Activated CD8-positive, alpha-beta T cell treated with anti-CD3 and anti-CD28 coated beads, Interleukin-2, amount 10 ng/mL, durations not matched to agents 7 days and 5 days (primary cell): ENCODE measurements at places on chromosomes 3 and 15. TPM values are rescaled to one million over a fixed set of nuclear protein-coding genes. Genes with fewer than 3 reads are reported as not detected.

GRCh38 chr3:114775395-114775794 lies 371.7 kb downstream of the ZBTB20 start:
- no peaks in the 10 kb centered on the region for H3K27me3 ChIP-seq
- DNase-seq = no peak
- no peak overlapping the region for H3K4me3 ChIP-seq
- no peak overlapping the region for H3K27ac ChIP-seq
- H3K4me1 ChIP-seq = no peaks in the 10 kb centered on the region

GRCh38 chr3:27089068-27089467 lies 280.1 kb downstream of the NEK10 start:
- no peaks in the 10 kb centered on the region for H3K4me1 ChIP-seq
- H3K27me3 ChIP-seq = no peaks in the 10 kb centered on the region
- no peak overlapping the region for H3K27ac ChIP-seq
- no peaks in the 10 kb centered on the region for H3K36me3 ChIP-seq
- no peak for DNase-seq

DNA sequence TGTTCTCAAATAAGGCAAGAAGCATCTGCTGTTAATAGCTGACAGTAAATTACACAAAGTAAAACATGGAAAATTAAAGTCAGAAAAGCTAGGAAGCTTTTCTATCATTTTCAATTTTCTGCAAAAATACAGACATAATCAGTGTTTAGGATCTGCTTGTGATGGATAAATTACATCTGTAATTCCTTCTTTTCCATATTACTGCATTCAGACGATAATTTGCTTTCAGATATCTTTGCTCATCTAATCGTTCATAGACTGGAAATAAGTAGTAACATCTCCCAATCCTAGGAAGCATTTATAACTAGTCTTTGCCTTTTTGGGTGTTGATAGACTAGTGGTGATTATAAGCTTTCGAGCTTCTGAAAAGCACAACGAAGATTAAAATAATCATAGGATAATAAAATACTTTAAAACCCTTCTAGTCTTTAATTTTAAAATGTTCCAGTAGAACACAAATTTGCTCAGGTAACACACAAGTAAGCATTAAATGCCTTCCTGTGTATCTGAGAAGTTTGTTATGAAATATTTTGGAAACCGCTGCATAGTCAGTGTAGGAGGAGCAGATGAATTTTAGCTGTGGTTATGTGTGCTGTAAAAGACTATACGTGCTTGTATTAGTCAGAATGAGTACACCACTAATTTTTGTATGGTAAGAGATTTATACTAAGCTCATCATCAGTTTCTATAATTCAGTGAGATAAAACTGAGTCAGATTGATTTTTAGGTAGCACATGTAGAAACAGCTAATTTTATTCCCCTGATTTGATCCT lies 41.0 kb downstream of the MBNL1 start:
- no peak overlapping the region for H3K27ac ChIP-seq
- peaks cover 59% of the 10 kb centered on the region for H3K36me3 ChIP-seq
- H3K27me3 ChIP-seq = no peaks in the 10 kb centered on the region
- H3K4me3 ChIP-seq = no peak overlapping the region
- peaks cover 64% of the 10 kb centered on the region for H3K4me1 ChIP-seq

DNA sequence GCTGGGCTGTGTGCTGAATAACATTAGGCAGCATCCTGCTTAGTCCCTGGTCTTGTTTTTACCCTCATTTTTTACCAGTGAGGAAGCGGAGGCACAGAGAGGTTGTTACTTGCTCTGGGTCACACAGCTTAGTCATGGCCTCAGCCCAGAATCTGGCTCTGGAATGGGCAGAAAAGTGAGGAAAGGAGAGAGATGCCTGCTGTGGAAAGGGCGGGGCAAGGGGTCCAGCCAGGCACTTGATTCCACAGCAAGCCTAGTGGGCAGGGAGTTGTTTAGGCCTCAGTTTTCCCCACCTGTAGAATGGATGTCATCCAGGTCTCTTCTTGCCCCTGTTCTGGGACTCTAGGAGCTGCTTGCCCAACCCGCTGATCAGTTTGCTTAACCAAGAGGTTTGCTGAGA lies 35.9 kb downstream of the SLC6A6 start:
- H3K27me3 ChIP-seq = no peaks in the 10 kb centered on the region
- peaks cover 44% of the 10 kb centered on the region for H3K4me1 ChIP-seq
- H3K27ac ChIP-seq = no peak overlapping the region
- DNase-seq = no peak
- no peak overlapping the region for H3K4me3 ChIP-seq
- peaks cover 8% of the 10 kb centered on the region for H3K36me3 ChIP-seq

DNA sequence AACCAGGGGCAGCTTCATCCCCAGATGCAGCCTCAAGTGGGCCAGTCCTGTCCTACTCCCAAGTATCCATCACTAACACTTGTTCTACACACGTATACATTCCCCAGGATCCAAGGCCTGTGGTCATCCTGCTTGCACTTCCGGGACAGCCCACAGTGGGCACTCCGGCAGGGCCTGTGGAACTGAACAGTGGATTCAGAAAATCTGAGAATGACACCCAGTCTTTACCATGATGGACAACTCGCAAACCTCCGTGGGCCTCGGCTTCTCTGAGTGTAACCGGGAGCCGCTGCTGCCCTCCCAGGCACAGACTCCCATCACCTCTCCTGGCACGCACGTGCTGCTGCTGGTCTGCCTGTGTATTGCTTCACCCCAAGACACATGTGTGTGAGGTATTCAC lies 59.6 kb downstream of the ATP10A start:
- H3K27me3 ChIP-seq = no peaks in the 10 kb centered on the region
- H3K27ac ChIP-seq = no peak overlapping the region
- no peak for DNase-seq
- H3K36me3 ChIP-seq = peaks cover 24% of the 10 kb centered on the region

GRCh38 chr3:122987231-122987630 lies 40.3 kb downstream of the SEMA5B start:
- no peaks in the 10 kb centered on the region for H3K36me3 ChIP-seq
- H3K4me1 ChIP-seq = no peaks in the 10 kb centered on the region
- H3K27ac ChIP-seq = no peak overlapping the region

DNA sequence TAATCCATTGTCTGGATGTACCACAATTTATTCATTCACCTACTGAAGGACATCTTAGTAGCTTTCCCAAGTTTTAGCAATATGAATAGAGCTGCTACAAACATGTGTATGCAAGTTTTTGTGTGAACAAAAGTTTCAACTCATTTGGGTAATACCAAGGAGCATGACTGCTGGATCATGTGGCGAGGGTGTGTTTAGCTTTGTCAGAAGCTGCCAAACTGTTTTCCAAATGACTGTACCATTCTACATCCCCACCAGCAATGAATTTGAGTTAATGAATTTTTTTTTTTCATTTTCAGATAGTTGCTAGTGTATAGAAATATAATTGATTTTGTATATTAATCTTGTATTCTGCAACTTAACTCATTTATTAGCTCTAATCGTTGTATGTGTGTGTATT lies 20.0 kb upstream of the ELP6 start:
- H3K27me3 ChIP-seq = peaks cover 7% of the 10 kb centered on the region
- no peaks in the 10 kb centered on the region for H3K36me3 ChIP-seq
- DNase-seq = no peak
- H3K4me3 ChIP-seq = no peak overlapping the region
- H3K4me1 ChIP-seq = no peaks in the 10 kb centered on the region
- no peak overlapping the region for H3K27ac ChIP-seq

GRCh38 chr15:39429898-39430357 lies 151.0 kb upstream of the THBS1 start:
- no peaks in the 10 kb centered on the region for H3K36me3 ChIP-seq
- H3K27me3 ChIP-seq = peaks cover 38% of the 10 kb centered on the region
- no peak overlapping the region for H3K27ac ChIP-seq
- no peak for DNase-seq
- H3K4me1 ChIP-seq = peaks cover 20% of the 10 kb centered on the region

DNA sequence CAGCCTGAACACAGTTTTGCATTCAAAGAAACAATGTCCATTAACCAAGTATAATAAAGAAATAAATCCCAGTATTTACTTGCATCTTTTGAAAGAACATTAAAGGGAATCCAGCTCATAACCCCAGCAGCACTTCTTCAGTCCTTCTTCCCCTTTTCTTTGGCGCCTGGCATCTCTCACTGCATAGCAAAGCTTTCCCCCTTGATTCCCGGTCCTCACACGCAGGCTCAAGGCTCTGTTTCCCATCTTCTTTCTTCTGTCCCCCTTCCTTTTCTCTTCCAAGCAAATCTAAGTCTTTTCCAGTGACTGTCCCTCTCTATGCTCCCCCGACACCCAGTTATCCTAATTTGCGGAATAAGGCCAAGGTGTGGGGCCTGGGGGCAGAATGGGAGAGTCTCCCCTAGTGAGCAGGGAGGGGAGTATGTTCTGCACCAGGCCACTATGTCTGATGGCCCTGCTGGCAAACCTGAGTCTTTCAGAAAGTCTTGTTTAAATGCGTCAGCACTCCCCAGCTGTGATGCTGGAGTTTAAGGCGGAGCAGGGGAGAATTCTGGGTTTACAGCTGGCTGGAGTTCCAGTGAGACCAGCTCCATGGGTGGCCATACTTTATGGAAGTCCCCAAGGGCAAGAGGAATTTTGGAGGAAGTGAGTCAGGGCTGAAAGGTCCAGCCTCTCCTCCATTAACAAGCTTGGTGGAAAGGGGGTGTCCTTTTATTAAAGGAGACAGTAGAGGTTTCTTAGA lies 42.1 kb downstream of the GOLGA6A start:
- no peak overlapping the region for H3K27ac ChIP-seq
- H3K4me1 ChIP-seq = no peaks in the 10 kb centered on the region
- no peak for DNase-seq
- H3K36me3 ChIP-seq = peaks cover 38% of the 10 kb centered on the region
- H3K4me3 ChIP-seq = no peak overlapping the region

DNA sequence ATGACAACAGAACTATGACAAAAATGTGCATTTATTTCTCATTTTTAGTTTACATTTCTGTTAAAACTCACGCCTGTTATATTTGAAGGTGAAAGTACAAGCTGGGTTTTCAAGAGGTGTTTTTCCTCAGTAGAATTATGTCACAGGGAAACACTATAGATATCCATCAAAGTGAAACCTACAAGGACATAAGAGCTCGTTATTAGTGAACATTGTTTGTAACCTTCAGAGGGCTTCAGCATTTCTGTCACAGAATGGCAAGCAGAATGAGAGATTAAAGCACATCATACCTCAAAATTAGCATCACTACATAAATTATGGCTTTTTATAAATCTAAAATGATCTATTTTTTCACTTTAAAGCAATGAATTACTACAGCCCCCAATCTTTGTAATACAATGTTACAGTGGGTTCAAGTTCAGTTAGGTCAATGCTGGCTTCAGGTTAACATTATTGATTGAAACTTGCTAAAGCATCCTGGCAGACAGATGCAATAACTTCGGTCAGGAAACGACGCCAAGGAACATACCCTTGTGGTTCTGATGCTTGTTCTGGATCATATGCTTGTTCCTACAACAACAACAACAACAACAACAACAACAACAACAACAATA lies 405.6 kb downstream of the CADM2 start:
- no peak overlapping the region for H3K4me3 ChIP-seq
- no peaks in the 10 kb centered on the region for H3K4me1 ChIP-seq
- no peak for DNase-seq

DNA sequence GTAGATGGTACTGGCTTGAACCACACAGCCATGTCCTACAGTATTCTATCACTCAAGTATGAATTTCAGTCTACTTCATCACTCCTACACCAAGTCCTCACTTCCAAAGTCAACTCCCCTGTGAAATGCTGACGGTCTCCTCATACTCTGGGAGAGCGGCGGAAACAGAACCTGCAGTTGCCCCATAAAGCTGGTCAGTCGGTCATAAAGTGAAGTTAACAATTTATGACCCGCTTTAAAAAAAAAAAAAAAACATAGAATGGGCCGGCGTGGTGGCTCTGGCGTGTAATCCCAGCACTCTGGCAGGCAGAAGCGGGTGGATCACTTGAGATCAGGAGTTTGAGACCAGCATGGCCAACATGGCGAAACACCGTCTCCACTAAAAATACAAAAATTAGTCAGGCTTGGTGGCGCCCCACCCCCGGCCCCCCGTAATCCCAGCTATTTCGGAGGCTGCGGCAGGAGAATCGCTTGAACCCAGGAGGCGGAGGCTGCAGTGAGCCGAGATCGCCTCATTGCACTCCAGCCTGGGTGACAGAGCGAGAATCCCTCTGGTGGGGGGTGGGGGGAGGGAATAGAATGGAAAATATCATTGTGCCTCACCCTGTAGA lies 2.1 kb downstream of the TRANK1 start:
- no peak overlapping the region for H3K27ac ChIP-seq
- H3K36me3 ChIP-seq = peaks cover 6% of the 10 kb centered on the region
- H3K4me3 ChIP-seq = no peak overlapping the region
- peaks cover 20% of the 10 kb centered on the region for H3K4me1 ChIP-seq
- H3K27me3 ChIP-seq = no peaks in the 10 kb centered on the region

DNA sequence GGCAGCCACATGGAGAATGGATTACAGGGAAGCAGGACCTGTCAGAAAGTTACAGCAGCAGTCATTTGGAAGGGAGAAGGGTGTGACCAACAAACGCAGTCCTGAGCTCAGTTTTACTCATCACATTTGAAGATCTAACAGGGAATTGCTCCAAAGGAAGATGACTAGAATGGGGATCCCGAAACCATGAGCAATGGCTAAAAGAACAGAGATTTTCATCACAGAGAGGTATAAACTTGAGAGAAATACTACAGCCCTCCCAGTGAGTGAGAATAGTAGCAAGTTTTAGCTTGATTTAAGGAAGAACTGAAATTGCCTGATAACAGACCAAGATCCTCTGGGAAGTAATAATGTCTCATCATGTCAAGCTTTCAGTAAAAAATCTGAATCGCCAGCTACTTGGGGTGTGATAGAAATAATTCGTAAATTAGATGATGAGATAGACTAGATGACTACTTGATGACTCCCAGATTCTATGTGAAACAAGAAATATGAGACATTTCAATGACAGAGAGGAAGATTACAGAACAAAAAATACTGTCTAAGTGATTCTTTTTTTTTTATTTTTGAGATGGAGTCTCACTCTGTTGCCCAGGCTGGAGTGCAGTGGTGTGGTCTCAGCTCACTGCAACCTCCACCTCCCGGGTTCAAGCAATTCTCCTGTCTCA lies 16.9 kb downstream of the CD47 start:
- no peaks in the 10 kb centered on the region for H3K27me3 ChIP-seq
- no peak overlapping the region for H3K27ac ChIP-seq
- peaks cover 71% of the 10 kb centered on the region for H3K36me3 ChIP-seq
- peaks cover 63% of the 10 kb centered on the region for H3K4me1 ChIP-seq
- DNase-seq = no peak

GRCh38 chr3:172192830-172193415 lies 153.5 kb downstream of the FNDC3B start:
- no peaks in the 10 kb centered on the region for H3K27me3 ChIP-seq
- H3K36me3 ChIP-seq = no peaks in the 10 kb centered on the region
- no peak overlapping the region for H3K4me3 ChIP-seq
- DNase-seq = no peak
- H3K27ac ChIP-seq = no peak overlapping the region

- H3K36me3 ChIP-seq = no peaks in the 10 kb centered on the region
- no peak overlapping the region for H3K4me3 ChIP-seq
- H3K27me3 ChIP-seq = no peaks in the 10 kb centered on the region
- H3K27ac ChIP-seq = no peak overlapping the region
- H3K4me1 ChIP-seq = peaks cover 44% of the 10 kb centered on the region
These were observed 102.2 kb upstream of the LPP start for GRCh38 chr3:188051801-188052168.

PARP9 gene
- 118 TPM for total RNA-seq

ERICH6 gene
- 0.60 TPM for total RNA-seq

KNG1 gene
- not detected for total RNA-seq

NOX5 gene
- not detected for total RNA-seq

NDUFAF3 gene
- total RNA-seq = 93.7 TPM

AP3B2 gene
- total RNA-seq = not detected

HAPLN3 gene
- total RNA-seq = 75.7 TPM

MELTF gene
- 8.2 TPM for total RNA-seq

IL17RD gene
- total RNA-seq = not detected
